ENCODE measurements at places on chromosomes 16 and 17. TPM values are rescaled to one million over a fixed set of nuclear protein-coding genes. Genes with fewer than 3 reads are reported as not detected.

DNA sequence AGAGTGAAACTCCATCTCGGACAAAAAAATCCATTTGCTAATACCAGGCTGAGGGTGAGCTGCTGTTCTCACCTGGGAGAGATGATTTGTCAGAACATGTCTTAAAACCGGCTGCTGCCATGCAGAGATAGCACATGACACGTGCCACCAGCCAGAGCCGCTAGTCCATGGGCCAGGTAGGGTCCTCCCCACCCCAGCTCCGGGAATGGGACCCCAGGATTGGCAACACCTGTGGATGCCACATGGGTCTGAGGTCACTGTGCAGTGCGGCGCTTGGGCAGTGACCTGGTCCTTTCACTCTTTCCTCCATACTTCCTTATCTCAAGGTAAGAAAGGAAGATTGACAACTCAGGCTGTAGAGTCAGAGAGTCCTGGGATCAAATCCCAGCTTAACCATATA lies 393.3 kb upstream of the TNRC6C start:
- DNase-seq, result no peak

DNA sequence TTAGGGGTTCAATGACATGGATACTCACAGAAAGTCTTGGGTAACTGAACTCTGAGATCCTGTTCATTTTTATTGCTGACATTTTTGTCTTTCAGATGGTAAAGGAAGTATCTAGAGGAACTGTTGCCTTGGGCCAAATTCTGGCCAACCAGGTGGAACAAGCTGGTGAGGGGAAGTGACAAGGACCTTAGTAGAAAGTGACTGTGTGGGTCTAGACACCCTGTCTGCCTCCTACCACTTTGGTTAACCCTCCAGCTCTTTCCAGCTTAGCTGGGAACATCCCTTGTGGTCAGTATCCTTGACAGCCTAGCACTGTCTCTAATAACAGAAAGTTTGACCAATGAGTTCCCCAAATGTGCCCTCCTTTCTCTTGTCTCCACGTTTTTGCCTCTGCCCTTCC lies 28.8 kb upstream of the PRKCB start:
- DNase-seq, result no peak

- no peak for DNase-seq
Measured at GRCh38 chr16:11315510-11315909, 29.7 kb upstream of the RMI2 start.

DNA sequence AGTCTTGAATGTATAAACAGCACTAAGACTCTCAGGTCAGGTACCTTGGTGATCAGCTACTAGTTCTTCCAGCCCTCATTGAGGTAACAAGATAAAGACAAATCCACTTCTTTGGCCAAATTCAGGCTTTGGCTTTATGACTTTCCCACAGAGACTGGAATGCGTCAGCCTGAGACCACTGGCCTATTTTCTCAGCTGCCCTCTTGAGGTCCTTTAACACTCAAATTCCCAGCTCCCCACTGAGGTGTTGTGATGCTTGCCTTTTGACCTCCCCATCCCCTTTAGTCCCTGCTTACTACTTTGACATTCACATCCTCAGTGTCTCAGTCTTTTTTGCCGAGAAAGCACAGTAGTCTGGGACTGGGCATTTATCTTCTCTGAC lies 10.6 kb downstream of the TNFAIP1 start:
- DNase-seq, result no peak

- DNase-seq, result no peak
Measured at GRCh38 chr17:67514998-67515397, 137.9 kb downstream of the PITPNC1 start.

GRCh38 chr17:7903154-7904103 lies 12.7 kb downstream of the RNF227 start:
- no peak for DNase-seq

DNA sequence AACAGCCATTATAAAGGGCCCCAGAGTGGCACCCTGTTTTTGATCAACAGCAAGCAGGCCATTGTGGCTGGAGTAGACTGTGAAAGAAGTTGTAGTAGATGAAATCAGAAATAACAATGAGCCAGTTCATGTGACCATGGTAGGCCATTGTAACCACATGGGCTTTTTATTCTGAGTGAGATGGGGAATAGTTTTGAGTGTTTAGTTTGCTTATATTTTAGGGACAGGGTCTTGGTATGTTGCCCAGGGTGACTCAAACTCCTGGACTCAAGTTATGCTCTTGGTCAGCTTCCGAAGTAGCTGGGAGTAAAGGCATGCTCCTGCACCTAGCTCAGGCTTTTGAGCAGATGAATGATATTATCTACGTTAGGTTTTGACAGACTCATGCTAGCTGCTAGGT lies 12.0 kb downstream of the CBFB start:
- DNase-seq, result no peak

GRCh38 chr17:70658317-70658716 lies 489.0 kb downstream of the KCNJ2 start:
- DNase-seq, result no peak

DNA sequence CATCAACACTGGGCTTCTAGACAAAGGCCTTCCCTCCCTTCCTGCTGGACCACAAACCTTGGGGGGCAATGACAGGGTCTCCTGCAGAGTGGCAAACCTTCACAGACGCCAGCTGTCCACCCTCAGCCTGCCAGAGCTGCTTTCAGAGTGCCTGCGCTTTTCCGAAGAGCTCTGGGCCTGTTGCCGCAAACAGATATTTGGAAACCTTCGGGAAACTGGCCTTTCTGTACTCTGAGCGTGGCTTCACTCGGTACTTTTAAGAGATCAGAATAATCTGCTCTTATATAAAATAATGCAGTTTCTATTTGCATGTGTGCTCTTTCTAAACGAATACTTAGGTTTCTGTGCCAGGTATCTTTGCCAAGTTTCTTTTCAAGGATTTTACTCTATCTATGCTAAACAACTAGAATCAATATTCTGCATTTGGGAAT lies 152.1 kb upstream of the CHMP6 start:
- DNase-seq, result no peak

DNA sequence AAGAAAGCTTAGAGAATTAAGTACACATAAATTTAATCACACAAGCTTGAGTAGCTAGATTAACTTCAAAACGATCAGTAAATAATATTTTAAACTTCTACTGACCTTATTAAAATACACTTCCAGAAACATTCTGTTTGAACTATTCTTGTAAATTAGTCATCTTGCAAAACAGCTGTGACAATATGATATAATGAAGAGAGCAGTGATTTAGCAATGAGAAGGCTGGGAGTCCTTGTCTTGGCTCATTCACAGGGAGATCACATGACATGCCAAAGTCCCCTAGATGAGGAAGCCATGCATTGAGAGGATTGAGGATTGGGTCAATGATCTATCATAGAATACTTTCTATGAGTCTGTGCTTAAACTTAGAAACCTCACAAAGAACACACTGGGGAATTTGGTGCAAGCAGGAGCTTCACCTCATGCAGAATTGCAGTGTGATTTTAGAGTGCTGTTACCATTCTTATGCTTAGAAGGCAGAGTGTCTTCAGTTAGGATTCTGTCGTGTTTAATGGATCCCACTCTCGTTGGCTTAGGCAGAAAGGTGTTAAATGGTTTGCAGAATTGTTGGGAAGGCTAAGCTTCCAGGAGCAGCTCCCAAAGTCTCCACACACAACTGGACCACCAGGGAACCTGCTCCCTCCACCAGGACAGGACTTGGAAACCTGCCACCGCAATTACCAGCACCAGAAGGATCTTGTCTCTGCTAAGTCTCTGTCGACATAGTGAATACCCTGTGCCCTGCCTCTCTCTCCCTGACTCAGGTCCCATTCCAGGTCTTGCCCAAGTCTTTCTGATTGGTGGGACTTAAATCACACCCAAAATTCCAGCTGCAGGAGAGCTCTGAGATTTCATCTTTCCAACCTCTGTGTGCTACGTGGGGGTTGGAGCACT lies 87.1 kb downstream of the USP22 start:
- no peak for DNase-seq

DNA sequence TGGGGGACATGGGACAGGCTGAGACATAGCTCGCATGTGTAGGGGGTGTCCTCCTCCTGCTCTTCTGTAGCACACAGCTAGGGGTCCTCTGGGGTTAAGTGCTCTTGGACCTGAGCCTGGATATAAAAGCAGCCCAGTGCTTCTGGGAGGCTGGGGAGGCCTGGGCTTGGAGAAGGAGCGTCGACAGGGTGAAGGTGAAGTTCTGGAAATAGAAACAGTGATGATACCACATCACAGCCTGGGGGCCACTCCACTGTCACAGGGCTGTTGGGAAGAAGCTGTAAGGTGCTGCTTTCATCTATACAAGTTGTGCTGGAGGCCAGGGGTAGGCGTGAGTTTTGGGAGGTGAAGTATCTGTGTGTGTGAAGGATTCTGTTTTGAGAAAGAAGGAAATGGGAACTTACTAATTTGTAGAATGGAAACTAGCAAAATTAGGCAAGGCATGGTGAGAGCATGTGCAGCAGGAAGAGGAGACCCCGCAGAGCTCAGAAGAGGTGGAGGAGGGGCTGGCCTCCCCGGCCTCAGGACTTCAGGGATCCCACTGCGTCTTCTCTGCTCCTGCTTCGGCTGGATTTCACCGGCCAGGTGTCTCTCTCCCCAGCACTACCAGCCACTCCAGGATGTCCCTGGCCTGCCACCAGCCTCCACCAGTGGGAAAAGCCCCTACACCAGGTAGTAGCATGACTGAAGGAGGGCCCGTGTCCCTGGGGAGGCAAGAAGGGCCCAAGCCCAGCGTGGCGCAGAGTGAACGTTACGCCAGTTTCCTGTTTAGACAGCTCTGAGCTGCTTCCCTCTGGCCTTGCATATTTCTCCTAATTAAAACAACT lies 19.4 kb downstream of the PLCG2 start:
- no peak for DNase-seq

DNA sequence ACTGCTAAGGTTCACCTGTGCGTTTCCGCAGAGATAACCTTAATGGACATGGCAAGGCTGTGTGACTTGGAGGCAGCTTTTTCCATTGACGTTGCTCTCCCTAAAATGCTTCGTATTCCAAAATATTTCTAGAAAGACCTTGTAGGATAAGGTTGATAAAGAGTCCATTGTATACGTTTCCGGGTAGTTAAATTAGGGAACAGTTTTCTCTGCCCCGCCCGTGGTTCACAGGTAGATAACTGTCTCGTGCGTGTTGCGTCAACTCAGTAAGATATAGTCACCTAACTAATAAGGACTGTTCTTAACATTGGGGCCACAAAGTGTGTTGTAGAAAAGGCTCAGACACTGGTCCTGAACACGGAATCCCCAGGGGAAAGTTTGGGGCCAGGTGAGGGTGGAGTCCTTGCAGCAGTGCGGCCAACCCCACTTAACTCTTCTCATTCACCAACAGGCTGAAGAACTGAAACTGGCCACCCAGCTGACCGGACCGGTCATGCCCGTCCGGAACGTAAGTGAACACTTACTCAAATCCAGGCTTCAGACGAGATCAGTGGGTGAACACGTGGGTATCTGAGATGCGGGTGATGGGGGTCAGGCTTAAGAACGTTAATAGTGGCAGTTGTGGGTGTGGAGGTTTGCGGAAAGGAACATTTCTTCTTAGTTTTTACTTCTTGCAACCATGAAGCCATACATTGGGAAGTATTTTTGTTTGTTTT lies 1.6 kb downstream of the RPL13 start:
- no peak for DNase-seq

- DNase-seq, result no peak
Measured at GRCh38 chr17:20823905-20824304, 218.9 kb downstream of the USP22 start.

- DNase-seq, result no peak
Measured at GRCh38 chr17:74161503-74161875, 42.0 kb upstream of the RPL38 start.

DNA sequence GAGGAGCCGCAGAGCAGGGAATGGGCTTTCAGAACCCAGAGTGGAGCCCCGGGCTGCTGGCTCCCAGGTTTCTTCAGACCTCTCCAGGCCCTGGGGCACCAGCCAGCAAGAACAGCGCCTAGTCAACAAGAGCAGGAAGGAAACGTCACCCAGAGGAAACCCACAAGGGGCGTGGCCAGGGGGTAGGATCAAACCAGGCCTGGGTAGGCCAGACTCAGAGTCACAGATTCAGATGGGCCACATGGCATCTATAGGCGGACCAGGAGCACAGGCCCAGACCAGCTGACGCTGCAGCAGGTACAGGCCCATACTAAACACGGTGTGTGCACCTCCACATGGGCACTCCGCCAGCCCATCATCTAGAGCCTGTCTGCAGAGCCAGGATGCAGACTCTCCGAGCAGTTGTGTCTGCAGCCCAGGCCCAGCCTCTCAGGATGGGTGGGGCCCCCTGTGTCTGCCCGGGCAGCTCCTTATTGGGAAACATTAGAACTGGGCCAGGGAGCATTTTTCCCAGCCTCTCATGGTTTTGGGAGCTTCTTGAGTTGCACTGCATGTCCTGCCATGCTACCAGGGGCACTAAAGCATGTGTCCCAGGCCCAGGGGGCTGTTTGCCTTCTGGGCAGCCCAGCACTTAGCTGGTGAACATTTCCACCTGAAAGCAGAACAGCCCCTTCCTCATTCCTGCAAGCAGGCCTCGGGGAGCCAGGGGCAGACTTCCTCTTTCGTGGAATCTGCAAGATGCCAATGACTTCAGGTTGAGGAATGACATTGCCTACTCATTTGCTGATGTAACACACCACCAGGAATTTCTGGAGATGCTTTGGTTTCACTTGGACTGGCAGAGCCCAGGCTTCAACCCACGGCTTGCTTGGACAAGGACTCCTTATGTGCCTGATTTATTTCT lies at the start of gene NLRP1:
NLRP1 (minus strand) TSS at position 127 of the 904 bp plus-strand sequence. CDS start 552 bp downstream, outside the sequence.
- DNase-seq, result no peak

GRCh38 chr17:4236456-4236855 lies 27.3 kb downstream of the ANKFY1 start:
- no peak for DNase-seq

DNA sequence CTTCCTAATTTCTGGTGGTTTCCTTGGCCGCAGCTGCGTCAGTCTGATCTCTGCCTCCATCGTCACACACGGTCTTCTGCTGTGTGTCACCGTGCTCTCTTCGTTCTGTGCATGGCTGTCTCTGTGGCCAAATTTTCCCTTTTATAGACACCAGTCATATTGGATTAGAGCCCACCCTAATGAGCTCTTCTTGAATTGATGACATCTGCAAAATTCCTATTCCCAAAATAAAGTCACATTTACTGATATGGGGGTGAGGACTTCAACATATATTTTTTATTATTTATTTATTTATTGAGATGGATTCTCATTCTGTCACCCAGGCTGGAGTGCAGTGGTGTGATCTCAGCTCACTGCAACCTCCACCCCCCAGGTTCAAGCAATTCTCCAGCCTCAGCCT lies 38.4 kb downstream of the GINS3 start:
- no peak for DNase-seq

Gene ACSF3
- 30.8 TPM for total RNA-seq

Gene FNDC8
- not detected for total RNA-seq

Gene KRT17
- 1.9 TPM for total RNA-seq

Gene NTN3
- total RNA-seq, result 3.2 TPM

Gene EVPLL
- total RNA-seq, result not detected

Gene CSH2
- total RNA-seq, result not detected

Gene CD300A
- 0.21 TPM for total RNA-seq

Gene KRT31
- total RNA-seq, result not detected

Gene HLF
- 0.13 TPM for total RNA-seq

Gene CD7
- total RNA-seq, result 0.77 TPM
